KG1 (cell line): ENCODE measurements at places on chromosomes 3 and 15.

DNA sequence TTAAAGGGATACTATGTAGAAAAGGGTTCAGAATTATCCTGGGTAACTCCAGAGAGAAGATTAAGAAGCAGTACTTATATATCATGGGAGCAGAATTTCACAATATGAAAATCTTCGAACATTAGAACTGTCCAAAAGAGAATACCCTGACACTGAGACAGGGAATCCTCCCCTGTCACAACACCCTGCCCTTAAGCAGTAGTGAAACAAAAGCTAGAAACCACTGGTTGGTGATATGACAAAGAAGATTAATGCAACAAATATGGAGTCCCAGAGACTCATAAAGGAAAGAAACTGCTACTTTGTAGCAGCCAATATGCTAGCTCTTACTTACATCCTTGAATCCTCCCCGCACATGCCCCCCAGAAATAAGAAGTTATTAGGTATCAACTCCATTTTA lies 18.5 kb downstream of the MIX23 start:
- DNase-seq: no peak

- DNase-seq: no peak
These were observed 128.8 kb downstream of the FOXP1 start for GRCh38 chr3:71454512-71455403.

DNA sequence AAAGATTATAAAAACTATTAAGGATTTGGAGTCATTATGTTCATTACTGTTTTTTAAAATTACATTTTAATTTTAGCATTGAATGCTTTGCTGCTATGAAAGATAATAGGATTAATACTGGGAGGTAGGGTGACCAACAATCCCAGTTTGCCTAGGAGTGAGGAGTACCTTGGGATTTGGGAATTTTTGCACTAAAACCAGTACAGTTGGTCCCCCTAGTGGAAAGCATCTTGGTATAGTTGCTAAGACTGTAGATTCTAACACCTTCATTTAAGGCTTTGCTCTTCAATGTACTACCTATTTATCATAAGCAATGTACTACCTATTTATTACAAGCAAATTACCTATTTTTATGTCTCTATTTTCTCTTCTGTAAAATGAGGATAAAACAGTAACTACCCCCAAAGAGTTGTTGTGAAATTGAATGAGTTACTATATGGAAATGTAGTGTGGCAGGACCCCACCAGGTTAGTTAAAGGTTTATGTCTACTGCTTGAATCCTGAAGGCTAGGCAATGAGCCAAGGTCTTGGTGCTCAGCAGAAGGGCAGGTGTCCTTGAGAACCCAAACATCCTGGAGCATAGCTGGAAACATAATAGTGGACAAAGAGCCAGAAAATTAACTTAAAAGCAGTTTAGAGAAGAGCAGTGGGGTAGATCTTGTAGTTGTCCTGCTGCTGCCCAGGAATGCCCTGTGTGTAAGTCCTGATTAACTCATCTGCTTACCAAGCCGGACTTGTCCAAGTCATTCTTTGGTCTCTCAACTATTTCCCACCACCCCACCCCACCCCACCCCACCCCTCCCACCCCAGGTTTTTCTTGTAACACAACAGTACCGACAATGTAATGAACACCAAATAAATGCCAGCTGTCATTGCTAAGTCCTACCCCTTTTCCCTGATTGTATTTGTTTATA lies 49.2 kb upstream of the NMD3 start:
- no peak for DNase-seq

GRCh38 chr3:27533718-27534573 lies 49.8 kb upstream of the SLC4A7 start:
- DNase-seq: no peak

DNA sequence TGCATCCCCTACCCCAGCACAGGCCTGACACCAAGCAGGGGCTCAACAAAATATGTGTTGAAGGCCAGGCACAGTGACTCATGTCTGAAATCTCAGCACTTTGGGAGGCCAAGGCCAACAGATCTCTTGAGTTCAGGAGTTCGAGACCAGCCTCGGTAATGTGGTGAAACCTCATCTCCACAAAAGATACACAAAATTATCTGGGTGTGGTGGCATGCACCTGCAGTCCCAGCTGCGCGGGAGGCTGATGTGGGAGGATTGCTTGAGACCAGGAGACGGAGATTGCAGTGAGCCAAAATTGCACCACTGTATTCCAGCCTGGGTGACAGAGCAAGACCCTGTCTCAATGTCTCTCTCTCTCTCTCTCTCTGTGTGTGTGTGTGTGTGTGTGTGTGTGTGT lies 30.7 kb upstream of the CYP11A1 start:
- DNase-seq: no peak

GRCh38 chr15:66572146-66572545 lies 6.3 kb upstream of the LCTL start:
- DNase-seq: no peak

DNA sequence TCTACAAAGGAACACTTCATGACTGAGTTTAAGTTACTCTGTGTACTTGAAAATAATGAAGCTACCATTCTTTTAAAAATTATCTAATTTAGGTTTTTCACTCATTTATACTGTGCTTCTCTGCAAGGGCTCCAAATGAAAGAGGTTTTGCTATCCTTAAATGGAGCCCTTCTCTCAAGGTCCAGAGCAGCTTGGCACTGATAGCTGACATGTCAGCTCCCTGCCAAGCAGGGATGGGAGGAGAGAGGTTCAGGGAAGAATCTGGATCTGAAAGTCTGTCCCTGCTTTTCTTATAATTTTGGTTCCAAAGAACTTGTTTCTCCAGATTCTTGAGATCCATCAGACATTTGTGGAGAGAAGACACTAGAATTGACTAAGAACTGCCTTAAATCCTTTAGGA lies 39.1 kb downstream of the MRPS11 start:
- DNase-seq: no peak

DNA sequence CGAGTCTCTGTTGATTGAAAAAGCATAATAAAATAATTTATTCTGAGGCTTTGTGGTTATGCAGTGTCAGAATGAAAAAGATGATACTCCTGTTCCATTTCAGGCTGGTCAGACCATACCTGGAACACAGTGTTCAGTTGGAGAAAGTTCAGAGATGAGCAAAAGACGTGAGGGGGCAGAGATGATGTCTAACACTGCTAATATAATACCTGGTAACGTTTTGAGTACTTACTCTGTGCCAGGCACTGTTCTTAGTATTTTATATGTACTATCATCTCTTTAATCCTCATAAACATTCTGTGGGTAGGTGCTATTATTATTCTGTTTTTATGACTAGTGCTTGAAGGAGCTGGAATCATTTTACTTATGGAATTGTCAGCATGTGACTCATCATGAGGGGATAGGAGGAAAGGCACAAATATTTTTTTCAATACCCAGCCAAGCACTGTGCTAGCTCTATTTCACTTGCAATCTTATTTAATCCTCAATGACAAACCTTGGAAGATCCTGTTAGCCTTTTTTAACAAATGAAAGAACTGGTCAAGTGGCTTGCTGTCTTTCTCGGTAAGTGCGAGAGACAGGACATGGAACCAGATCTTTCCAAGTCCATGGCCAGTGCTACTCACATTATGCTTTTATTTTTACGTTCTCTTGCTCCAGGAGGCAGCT lies 31.8 kb downstream of the IQGAP1 start:
- DNase-seq: no peak

DNA sequence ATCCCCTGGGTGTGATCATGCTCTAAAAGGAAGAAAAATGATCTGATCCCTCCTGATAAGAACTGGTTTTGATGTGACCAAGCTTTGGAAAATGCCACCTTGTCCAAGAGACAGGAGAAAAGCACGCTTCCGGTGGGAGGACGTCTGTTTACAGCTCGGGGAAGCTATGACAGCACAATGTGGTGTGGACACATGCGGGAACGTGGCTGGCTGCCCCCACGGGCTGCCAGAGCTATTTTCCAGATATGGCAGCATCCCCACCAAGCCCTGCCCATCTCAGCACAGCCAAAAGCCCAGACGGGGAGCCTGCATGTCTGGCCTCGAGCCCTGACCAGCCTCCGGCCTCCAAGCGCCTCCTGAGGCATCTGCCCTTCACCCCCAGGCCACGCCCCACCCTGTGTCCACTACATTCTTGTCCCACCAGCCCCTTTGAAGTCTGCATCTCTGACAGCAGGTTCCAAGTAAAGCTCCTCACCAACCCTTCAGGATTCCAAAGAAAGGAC lies 63.2 kb upstream of the HRH1 start:
- DNase-seq: no peak

DNA sequence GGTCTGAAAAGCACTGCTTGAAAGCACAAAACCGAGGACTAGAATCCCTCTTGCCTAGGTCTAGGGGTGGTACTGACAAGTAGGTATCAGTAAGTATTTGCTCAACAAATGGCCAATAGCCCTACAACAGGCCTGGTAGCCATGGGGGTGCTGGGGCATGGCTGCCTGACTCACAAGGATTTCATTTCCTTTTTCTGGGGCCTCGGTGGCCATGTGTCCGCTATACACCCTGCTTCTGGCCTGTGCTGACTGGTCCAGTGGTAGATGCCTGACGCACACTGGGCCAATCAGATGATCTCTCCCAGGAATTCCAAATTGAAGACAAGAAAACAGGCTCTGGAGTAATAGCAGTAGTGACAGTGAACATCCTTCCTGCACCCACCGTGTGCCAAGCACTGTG lies 29.4 kb downstream of the MELTF start:
- DNase-seq: no peak

- DNase-seq: no peak
These were observed 973 bp upstream of the COPG1 start for GRCh38 chr3:129248286-129248979.

DNA sequence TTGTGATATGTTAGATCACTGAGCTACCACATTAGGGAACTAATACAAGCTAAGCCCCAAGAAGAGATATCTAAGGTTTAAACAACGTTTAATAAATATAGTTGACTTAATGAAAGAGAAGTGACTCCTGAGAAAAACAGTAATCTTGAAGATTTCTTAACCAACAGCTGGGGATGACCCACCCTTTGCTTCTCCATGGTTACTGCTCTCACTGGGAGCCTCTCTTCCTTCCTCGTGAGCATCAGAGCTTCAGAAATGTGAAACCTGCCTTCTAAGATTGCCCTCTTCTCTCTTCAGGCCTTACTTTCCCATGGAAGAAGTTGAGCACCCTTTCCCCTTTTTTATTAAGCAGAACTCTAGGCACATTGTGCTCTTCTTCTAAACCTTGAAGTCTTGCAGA lies 132.2 kb upstream of the NR2E3 start:
- DNase-seq: no peak

GRCh38 chr3:87247430-87247773 lies 20.3 kb downstream of the CHMP2B start:
- no peak for DNase-seq
